Right lobe of liver (tissue), 6 donors: ENCODE measurements at places on chromosomes 1 and 21. TPM values are rescaled to one million over a fixed set of nuclear protein-coding genes. Genes with fewer than 3 reads are reported as not detected.

- H3K36me3 ChIP-seq = peaks cover 30% of the 10 kb centered on the region
- DNase-seq = no peak
- H3K4me1 ChIP-seq = peaks cover 24% of the 10 kb centered on the region
- no peak overlapping the region for H3K27ac ChIP-seq
- H3K4me3 ChIP-seq = no peak overlapping the region
Measured at GRCh38 chr1:180027949-180028445, 73.4 kb downstream of the CEP350 start.

GRCh38 chr1:230147253-230148125, 80.5 kb downstream of the GALNT2 start:
- no peaks in the 10 kb centered on the region for H3K36me3 ChIP-seq
- DNase-seq = no peak
- no peaks in the 10 kb centered on the region for H3K4me1 ChIP-seq
- no peaks in the 10 kb centered on the region for H3K27me3 ChIP-seq

DNA sequence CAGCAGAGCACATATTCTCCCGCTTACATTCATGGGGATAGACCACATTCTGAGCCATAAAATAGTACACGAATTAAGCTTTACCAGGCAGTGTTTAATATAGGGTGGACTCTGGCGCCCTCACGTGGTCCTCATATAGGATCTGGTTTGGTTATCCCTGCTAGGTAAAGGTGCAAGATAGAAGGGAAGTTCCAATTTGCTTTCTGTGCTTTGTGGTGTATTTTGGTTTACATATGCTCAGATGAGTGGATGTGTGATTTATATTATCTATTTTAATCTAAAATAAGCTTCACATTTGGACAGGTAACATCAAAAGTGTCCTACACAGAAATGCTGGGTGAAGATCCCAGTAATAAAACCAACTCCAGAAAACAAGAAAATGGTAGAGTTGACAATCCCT, 3.6 kb downstream of the CR1 start:
- no peaks in the 10 kb centered on the region for H3K36me3 ChIP-seq
- peaks cover 7% of the 10 kb centered on the region for H3K4me1 ChIP-seq
- no peak overlapping the region for H3K4me3 ChIP-seq
- H3K27ac ChIP-seq = no peak overlapping the region

DNA sequence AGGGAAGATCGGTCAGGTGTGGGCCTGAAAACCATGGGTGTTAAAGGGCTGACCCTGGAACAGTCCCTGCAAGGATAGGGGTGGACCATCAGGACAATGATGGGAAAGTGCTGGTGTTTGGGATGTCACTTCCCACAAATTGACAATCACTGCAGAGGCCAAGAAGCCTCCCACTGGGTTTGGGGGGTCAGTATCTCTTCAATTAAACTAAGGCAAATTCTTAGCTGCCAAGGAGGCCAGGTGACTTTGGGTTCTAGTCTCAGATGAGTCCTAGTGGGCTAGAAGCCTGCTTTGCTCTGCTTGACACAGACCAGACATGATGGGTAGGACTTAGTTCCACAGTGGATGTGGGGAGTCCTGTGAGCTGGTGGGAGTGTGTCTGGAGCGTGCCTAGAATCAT, 29.3 kb upstream of the KCNA2 start:
- H3K4me1 ChIP-seq = no peaks in the 10 kb centered on the region
- no peak overlapping the region for H3K4me3 ChIP-seq
- DNase-seq = no peak
- H3K27me3 ChIP-seq = no peaks in the 10 kb centered on the region

- no peak overlapping the region for H3K27ac ChIP-seq
- H3K4me1 ChIP-seq = no peaks in the 10 kb centered on the region
- DNase-seq = no peak
- no peaks in the 10 kb centered on the region for H3K36me3 ChIP-seq
Measured at GRCh38 chr1:11735531-11735853, 444 bp upstream of the AGTRAP start.

LRRC47 gene
- 24.8 TPM for total RNA-seq

TMEM61 gene
- total RNA-seq = not detected
